ENCODE measurements at places on chromosomes 1 and 21.
A peak's percentile ranks its signal among the peaks of the same experiment; 100 is the strongest.

- DNase-seq = no peak
Observed at GRCh38 chr1:50591598-50591997, 168.4 kb upstream of the DMRTA2 start.

DNA sequence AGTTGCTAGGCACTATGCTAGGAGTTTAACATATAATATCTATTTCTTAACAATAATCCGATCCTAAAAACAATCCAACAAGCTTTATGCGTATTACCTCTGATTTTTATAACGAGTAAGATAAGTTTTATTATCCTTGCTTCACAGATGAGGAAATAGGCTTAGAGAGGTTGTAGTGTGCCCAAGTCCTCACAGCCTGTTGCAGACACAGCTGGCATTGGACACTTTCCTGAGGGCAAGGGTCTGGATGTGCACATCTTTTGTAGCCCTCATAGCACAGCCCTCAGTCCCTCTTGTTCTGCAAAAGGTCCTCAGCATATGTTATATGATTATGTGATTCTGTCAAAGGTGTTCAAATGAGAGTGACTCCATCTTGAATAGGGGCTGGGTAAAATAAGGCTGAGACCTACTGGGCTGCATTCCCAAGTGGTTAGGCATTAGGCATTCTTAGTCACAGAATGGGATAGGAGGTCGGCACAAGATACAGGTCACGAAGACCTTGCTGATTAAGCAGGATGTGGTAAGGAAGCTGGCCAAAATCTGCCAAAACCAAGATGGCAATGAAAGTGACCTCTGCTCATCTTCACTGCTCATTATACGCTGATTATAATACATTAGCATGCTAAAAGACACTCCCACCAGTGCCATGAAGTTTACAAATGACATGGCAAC lies 75.7 kb upstream of the F3 start:
- no peak for DNase-seq

GRCh38 chr21:37780991-37781983 lies 135.0 kb downstream of the KCNJ6 start:
- DNase-seq = no peak

- no peak for DNase-seq
Observed at GRCh38 chr1:145962157-145963102, 1.9 kb downstream of the ANKRD34A start.

DNA sequence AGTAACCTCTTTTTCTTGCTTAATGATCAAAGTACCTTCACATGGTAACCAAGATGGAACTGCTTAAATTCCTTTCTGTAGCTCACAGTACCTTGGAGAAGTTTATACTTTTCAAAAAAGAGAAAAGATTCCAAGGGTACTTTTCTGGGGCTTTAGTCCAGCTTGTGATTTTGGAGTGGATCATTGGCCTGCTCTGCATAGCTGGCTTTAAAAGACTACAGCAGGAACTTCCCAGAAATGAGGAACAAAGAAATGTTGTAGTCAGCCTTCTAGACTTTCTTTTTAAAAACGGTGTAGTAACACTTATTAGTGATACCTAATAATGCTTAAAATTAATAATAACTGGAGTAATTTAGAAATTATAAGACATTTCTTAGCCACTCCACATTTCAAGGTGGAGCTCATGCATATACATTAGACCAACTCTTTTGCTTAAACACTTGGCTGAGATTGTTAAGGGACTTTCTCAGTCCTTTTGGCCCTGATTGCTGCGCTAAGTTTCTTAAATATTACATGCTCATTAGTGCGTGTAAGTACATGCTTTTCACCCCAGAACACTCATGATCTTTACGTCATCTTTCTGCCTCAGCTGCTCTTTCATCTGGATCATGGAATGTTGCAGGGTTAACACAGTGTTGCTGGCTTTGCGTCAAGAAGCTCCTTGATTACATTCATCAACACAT lies 57.3 kb downstream of the SDCCAG8 start:
- DNase-seq = no peak

- no peak for DNase-seq
Observed at GRCh38 chr21:38574895-38575575, 76.8 kb upstream of the ERG start.

- DNase-seq = no peak
Observed at GRCh38 chr1:160346958-160347357, 3.8 kb downstream of the NCSTN start.

- DNase-seq = no peak
Observed at GRCh38 chr1:243902100-243902499, 52.1 kb upstream of the AKT3 start.

- no peak for DNase-seq
Observed at GRCh38 chr1:163924041-163924440, 602.3 kb downstream of the NUF2 start.

DNA sequence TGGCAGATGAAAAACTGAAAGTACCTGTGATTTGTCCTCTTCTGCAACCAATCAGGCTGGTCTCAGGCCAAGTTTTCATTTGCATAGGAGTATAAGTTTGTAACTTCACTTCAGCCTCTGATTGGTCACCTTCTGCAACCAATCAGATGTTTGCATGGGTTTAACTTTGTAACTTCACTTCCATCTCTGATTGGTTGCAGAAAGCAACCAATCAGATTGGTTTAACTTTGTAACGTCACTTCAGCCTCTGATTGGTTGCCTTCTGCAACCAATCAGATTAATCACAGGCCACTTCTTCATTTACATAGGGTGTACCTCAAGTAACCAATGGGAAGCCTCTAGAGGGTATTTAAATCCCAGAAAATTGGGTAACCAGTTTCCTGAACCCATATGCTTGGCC lies 18.9 kb upstream of the TUT4 start:
- DNase-seq = no peak

- no peak for DNase-seq
Observed at GRCh38 chr1:85865213-85865612, 157.0 kb upstream of the ZNHIT6 start.

GRCh38 chr1:26696654-26697430 lies 1.0 kb downstream of the ARID1A start:
- DNase-seq = peak; percentile 50
